ENCODE measurements at places on chromosomes 6 and 20.

DNA sequence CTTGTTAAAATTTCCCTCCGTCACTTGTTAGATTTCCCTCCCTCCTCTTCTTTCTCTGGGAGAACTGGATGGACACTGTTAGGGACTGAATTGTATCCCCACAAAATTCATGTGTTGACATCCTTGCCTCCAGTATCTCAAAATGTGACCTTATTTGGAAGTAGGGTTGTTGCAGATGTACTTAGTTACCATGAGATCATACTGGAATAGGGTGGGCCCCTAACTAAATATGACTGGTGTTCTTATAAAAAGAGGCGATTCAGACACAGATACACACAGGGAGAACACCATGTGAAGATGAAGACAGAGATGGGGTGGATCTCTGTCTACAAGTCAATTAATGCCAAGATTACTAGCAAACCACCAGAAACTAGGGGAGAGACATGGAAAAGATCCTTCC lies 139.5 kb downstream of the ALDH8A1 start:
- DNase-seq, result no peak

DNA sequence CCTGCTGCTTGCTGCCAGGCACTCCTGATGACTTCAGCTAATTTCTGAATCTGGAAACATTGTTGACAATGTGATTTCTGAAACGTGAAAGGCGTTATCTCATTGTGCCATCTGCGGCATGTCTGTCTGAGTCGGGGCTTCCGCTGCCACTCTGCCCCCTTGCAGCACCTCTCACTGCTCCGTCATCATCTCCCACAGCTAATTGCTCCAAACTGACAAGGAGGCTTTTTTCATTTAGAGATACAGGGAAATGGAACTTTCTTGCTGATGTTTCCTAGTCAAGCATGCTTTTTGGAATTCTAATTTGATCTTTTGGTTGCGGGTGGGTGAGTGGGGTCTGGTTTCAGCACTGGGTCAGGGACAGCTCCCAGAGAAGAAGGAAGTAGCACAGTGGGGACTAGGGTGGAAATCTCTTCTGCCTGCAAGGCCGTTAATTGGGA lies 233.5 kb downstream of the DHX35 start:
- no peak for DNase-seq

DNA sequence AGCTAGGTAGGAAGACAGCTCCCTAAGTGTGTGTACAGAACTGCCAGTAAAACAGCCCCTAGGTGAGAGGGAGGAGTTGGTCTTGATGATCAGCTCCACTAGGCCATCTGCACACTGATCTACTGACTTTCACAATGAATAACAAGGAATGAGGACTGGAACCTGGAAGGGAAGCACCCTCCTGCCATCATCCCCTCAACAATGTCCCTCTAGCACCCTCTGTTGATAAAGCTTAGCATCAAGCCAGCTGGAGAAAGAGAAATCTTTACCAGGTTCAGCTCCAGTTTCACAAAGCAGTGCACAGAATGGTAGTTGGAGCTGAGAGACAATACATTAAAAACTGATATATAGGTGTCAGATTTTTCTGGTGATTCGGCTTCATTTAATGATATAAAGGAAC lies 57.2 kb upstream of the IRAK1BP1 start:
- DNase-seq, result no peak

DNA sequence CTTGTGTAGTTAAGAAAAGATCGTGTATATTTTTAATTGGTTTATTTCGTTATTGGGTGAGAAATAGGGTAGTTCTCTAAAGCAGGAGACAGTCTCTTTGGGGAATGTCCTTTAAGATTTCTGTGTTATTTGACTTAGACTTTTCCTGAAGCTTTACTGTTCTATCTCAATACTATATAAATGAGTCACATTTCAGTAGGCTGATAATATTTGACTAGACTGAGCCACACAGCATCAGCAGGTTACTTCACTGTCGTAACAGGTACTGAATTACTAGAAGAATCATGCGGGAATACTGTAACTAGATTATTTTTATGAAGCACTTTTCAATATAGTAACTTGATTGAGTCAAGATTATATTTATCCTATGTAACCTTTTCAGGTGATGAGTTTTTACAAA lies 1.4 kb downstream of the SMAP1 start:
- no peak for DNase-seq

DNA sequence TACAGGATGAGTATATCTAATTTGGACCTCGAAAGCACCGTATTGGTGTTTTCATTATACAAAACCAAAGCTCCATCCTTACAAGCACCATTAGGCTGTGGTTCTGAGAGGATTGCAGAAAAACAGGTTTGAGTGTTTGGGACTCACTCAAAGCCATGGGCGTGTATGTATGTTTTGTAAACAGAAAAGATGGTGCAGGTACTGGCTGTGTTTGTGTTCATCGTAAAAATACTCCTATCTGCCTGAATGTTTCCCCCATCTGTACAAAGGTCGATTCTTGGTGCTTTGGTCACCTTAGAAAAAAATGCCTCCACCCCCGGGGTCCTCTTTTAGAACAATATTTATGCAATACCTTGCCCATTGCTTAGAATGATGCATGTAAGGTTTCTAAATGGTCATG lies 286.6 kb downstream of the TSHZ2 start:
- DNase-seq, result no peak

- DNase-seq, result no peak
Observed at GRCh38 chr6:5447921-5448320, 186.6 kb downstream of the FARS2 start.

- no peak for DNase-seq
Observed at GRCh38 chr6:126038234-126038633, 51.9 kb downstream of the TRMT11 start.

DNA sequence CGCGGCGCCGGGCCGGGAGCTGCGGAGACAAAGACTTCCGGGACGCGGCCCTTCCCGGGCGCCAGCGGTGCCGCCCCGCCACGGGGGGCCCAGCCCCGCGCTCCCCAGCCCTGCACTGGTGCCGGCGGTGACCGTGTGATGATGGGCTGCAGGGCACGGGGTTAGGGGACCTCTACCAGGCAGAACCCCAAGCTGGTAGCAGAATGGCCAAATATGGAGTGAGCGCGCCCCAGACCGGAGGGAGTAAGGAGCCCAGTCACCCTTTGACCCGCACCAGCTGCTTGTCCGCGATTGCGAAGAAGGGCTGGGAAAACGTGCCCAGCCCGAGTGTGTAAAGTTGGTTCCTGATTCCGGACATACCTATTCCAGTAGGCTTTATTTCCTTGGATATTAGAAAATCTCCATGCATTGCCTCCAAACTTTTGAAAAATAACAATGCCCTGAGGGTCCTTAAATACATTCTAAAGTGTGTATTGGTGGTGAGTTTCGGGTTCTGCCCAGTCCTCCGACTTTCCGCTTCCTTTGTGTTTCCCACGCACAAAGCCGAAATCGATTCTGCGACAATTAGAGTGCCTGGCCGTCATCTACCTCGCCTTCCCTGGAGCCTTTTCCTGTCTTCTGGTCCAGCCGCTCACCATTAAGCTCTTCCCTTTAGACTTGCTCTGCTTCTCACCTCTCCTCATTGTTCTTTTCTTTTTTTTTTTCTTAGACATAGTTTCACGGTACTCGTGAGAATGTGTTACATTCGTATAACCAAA lies 1.1 kb downstream of the ABRACL start:
- DNase-seq, result no peak

DNA sequence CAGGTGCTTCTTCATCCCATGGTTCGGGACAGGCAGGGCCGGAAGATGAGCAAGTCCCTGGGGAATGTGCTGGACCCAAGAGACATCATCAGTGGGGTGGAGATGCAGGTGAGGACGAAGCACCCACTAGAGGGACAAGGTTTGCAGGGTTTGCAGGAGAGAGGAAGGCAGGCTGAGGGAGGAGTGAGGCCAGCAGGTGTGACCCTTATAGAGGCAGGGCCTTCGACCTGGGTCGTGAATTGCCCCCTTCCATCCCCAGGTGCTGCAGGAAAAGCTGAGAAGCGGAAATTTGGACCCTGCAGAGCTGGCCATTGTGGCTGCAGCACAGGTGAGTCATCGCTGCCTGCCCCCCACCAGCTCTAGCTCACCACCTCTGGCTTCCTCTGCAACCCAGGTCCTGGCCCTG lies 8.4 kb downstream of the VARS2 start:
- no peak for DNase-seq

DNA sequence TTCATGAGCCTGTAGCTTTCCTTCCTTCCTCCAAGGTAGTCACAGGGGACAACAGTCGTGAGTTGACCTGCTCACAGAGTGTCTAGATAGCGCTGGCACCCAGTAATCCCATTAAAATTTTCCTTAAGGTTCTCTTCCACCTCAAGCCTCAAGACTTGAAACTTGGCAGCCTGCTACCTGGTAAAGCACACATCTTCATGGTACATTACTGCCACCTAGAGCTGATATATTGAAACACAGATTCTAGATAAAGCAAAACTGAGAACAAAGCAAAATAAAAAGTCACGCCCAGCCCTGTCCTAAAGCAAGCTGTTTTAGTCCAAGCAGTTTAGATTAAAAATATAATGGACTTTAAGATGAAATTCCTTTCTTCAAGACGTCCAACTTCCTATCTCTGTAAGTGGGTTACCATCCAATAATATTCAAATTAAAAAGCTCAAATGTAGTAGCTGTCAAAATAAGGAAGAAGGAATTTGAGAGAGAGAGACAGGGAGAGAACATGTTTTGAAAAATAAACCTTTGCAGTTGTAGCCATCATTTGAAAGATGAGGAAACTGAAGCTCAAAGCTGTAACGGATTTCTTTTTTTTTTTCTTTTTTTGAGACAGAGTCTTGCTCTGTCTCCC lies 50.7 kb upstream of the CD83 start:
- peak; percentile 49 for DNase-seq

DNA sequence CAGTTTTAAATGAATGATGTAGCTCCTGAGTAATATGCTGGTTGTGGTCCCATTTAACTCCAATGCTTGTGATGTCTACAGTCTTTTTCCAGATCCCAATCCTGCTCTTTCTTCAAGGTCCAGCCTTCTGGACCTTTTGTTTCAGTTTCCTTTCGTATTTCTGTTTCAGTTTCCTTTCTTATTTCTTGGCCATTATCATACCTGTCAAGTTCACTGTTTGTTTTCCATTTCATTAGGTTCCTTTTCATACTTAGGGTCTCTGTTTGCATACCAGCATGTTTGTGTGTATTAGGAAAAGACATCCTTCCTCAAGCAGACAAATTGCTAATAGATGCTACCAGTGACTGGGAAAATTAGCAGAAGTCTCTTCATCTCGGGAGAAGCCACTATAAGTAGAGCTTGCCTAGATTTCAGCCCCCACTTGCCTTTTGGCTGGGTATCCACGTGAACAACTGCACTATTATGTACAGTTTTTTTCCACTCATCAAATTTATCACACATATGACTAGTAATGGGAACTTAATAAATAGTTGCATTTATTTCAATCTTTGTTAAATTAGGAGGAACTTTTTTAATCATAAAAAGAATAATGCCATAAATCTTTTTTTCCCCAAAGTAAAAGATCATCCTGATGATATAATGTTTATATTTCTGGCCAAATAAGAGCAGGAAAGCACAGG lies 583.4 kb downstream of the BCKDHB start:
- DNase-seq, result no peak

DNA sequence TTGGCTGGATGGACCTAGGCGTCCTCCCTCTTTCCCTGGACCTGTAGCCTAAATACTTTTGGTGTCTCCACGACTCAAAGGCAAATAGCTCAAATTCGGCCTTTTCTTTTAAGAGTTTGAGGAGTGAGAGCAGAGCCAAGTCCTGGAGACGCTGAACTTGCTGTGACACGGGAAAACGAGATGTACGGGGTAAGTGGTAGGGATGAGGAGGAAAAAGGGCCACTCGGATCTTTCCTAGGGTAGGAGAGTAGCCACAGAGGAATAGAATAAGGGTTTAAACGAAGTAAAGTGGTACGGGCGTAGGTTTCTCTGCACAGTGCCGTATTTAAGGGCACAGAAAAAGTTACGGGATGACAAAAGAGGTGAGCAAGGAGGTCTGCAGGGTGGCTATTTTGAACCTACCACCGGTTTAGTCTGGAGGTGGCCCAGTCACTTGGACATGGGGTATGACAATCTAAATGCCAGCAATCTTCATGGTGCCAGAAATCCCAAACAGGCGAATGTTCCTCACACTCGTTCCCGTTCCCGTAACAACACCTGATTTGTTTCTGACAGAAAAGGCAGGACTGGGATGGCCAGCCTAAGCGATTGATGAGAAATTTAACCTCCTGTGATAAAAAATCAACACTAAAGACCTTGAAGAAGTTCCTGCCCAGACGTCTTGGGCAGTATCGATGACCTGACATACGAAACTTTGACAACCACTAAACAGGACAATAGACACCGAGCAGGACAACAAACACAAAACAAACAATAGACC lies 149.3 kb downstream of the TRIM27 start:
- no peak for DNase-seq

DNA sequence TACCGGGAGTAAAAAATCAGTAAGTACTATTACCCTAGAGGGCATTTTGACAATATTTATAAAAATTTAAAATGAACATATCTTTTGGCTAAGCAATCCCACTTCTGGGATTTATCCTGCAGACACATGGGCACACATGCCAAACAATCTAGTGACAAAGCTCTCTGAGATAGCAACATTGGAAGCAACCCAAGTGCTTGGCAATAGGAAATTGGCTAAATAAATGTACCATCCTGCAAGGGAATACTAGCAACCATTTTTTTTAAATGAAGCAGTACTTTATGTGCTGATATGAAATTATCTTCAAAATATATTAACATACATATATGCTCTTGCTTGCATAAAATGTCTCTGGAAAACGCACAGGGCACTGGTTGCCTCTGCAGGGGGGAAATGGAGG lies 133.8 kb downstream of the SNX5 start:
- no peak for DNase-seq

- DNase-seq, result no peak
Observed at GRCh38 chr6:122622479-122622878, 12.3 kb downstream of the PKIB start.

DNA sequence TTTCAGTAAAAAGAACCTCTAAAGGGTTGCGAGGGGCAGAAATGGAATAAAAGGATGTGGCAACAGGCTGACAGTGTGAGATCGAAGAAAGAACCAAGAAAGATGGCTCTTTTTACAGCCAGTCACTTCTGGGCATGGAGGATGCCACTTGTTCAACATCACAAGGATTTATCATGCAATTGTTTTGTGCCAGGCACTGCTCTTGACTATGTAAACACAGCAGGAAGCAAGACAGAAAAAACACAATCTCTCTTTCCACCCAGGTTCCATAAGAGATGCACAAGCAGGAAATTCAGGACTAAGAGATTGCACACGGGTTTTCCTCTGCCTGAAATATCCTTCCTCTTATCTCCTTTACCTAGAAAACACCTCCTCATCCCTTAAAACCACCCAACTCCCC lies 38.0 kb downstream of the FOXA2 start:
- no peak for DNase-seq

DNA sequence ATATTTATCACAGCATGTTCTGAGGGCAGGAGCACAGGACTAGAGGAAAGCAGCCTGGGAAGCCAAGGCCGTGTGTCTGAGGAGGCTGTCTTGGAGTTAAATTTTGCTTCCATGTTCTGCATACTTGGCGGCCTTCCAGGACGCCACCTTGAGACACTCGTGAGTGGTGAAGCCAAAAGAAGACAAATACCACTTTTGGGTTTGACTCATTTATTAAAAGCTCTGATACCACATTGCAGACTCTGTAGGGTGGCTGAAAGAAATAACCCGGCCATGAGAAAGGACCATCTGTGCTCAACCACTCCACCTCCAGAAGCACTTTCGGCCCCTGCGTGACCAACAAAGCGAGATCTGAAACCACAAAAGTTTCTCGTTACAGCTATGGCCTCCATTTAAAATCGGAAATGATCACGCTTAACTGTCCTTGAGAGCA lies 120.0 kb downstream of the TMEM242 start:
- DNase-seq, result no peak

Measured in hematopoietic multipotent progenitor cell treated with erythropoietin and hydrocortisone succinate and interleukin-3 and kit ligand, for 17 days (in vitro differentiated cells).